ENCODE measurements at places on chromosomes 2 and 18.

GRCh38 chr2:138291805-138292204 lies 209.8 kb upstream of the SPOPL start:
- DNase-seq = no peak

GRCh38 chr2:118856330-118856977 lies 9.0 kb upstream of the EN1 start:
- DNase-seq = no peak

DNA sequence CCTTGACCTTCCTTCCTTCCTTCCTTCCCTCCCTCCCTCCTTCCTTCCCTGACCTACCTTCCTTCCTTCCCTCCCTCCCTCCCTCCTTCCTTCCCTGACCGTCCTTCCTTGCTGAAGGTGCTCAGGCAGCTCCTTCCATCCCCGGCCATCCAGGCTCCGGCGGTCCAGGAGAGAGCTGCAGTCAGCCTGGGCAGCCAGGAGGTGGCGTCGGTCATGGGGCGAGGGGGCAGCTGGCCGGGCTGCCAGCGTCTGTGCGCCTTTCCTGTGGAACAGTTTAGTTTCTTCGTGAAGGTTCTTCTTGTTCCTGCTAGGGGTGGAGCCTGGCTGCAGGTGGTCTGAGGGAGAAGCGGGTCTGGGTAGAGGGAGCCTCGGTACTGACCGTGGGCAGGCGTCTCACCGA lies 15.7 kb downstream of the GPR35 start:
- no peak for DNase-seq

- no peak for DNase-seq
Observed at GRCh38 chr2:100627330-100628300, 64.8 kb downstream of the PDCL3 start.
